ENCODE measurements at places on chromosomes 6 and 20. TPM values are rescaled to one million over a fixed set of nuclear protein-coding genes. Genes with fewer than 3 reads are reported as not detected.

CTCFL gene
- not detected for total RNA-seq

DSTN gene
- total RNA-seq: 66.9 TPM

SYCP2 gene
- 3.8 TPM for total RNA-seq

RBPJL gene
- not detected for total RNA-seq

RBBP8NL gene
- not detected for total RNA-seq

PTPRA gene
- 57.8 TPM for total RNA-seq

GRCh38 chr6:82270881-82271635 is 23.5 kb upstream of the IBTK start:
- no peaks in the 10 kb centered on the region for H3K27me3 ChIP-seq
- no peaks in the 10 kb centered on the region for H3K36me3 ChIP-seq
- no peak overlapping the region for H3K4me3 ChIP-seq
- no peaks in the 10 kb centered on the region for H3K4me1 ChIP-seq
- H3K27ac ChIP-seq: no peak overlapping the region

GRCh38 chr6:36216559-36216958 is 20.0 kb downstream of the BRPF3 start:
- no peak overlapping the region for H3K27ac ChIP-seq
- peaks cover 50% of the 10 kb centered on the region for H3K36me3 ChIP-seq
- H3K4me1 ChIP-seq: no peaks in the 10 kb centered on the region
- H3K4me3 ChIP-seq: no peak overlapping the region
- DNase-seq: no peak
